ENCODE measurements at places on chromosomes 12 and 14. TPM values are rescaled to one million over a fixed set of nuclear protein-coding genes. Genes with fewer than 3 reads are reported as not detected.
A peak's percentile ranks its signal among the peaks of the same experiment; 100 is the strongest.

The GPR132 gene
- total RNA-seq, result 44.2 TPM

DNA sequence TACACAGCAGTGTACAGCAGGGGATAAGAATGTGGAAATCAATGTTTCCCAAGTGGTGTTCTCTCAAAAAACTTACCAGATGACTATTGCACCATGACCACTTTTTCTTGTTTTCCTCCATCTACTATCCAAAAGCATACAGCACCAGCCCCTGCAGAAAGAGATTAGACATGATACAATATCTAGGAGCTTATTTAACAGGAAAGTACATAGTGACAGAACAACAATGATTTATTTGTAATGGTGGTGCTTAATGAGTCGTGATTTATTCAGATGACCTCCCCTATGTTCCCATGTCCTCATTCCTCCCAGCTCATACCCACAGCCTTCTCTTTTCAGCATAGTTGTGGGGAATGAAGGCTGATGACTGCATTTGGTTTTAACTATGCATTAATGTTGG, 413.6 kb downstream of the BTG1 start:
- no peaks in the 10 kb centered on the region for H3K27me3 ChIP-seq
- H3K4me1 ChIP-seq, result no peaks in the 10 kb centered on the region
- no peaks in the 10 kb centered on the region for H3K36me3 ChIP-seq
- no peak for DNase-seq

DNA sequence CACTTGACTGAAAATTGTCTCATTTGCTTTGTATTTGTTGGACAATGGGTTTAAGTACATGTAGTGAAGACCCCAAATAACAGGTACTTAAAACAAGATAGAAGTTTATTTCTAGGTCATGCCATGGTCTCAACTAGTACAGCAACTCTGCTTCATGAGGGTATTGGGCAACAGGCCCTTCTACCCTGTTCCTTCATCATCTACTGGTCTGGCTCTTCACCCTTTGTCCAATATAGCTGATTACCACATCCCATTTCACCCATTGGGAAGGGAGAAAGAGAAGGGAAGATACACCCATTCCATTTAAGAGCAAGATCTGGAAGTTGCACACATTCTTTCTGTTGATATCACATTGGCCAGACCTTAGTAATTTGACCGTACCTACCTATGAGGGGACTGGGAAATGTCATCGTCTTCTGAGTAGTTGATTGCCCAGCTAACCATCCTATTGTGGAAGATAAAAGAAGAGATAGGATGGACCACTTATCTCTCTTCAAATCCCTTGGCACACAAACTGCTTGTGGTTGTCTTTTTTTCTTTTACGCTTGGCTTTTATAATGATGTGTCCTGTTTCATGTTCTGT, 104.6 kb downstream of the DIP2B start:
- H3K4me1 ChIP-seq, result peaks cover 8% of the 10 kb centered on the region
- no peak for DNase-seq
- no peaks in the 10 kb centered on the region for H3K27me3 ChIP-seq
- no peak overlapping the region for H3K27ac ChIP-seq
- H3K4me3 ChIP-seq, result no peak overlapping the region
- H3K36me3 ChIP-seq, result peaks cover 10% of the 10 kb centered on the region

DNA sequence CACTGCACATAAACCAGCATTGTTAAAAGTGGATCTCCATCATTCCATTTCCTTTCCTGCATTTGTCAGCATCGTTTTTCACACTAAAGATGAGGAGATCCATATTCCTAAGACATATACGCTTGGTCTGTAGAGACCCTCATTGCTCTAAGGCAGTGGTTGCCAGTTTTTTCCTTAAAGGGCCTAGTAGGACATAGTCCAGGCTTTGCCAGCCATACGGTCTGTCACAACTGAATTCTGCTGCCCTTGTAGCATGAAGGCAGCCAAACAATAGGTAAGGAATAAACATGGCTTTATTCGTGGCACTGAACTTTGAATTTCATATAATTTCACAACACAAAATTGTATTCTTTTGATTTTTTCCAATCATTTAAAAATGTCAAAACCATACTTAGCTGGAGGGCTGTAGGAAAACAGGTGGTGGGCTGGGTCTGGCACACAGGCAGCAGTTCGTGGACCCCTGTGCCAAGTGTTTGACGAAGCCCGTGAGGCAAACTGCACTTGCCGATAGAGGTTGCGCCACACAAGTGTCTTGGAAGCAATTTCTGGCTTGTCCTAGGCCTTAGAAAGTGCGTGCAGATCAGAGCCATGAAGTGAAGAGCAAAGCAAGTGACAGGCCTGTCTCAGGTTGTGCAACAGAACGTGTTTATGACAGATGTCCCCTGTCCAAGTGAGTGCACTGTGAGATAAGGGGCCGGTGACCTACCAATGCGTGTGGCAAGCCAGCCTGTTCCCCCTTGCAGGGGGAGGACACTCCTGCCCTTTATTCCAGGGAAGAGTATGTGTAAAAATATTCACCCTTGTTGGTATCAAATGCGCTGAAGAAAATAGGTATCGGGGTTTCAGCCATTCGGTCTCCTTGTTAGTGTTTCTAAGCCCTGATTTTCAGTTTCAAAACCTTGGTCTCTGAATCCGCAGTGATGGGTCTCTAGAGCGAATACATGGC, 916 bp upstream of the CHPT1 start:
- no peaks in the 10 kb centered on the region for H3K27me3 ChIP-seq
- H3K27ac ChIP-seq, result peak overlapping the region; percentile 85
- DNase-seq, result peak; percentile 9

DNA sequence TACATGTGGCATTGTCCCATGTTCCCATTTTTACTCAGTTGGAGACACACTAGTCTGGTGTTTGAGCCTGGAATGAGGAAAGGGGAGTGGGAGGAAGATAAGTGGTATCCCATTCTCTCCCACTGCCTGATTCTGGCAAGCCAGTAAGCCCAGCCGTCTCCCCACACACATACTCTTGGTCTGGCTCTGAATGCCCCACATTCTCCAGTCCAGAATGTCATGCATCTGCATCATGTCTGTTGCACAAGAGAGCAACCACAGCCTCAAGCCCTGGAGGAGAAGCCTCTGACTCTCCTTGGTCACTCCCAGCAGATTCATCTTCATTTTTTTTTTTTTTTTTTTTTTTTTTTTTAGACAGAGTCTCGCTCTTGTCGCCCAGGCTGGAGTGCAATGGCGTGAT, 48.0 kb downstream of the DRAM1 start:
- no peak overlapping the region for H3K27ac ChIP-seq
- H3K4me3 ChIP-seq, result no peak overlapping the region
- peaks cover 1% of the 10 kb centered on the region for H3K27me3 ChIP-seq
- H3K4me1 ChIP-seq, result no peaks in the 10 kb centered on the region
- DNase-seq, result no peak
- no peaks in the 10 kb centered on the region for H3K36me3 ChIP-seq

The ALDH1L2 gene
- total RNA-seq, result 0.20 TPM

GRCh38 chr12:94386422-94386821, 73.2 kb downstream of the CEP83 start:
- no peaks in the 10 kb centered on the region for H3K27me3 ChIP-seq
- peaks cover 44% of the 10 kb centered on the region for H3K36me3 ChIP-seq
- DNase-seq, result no peak
- H3K27ac ChIP-seq, result no peak overlapping the region
- no peak overlapping the region for H3K4me3 ChIP-seq

The TMEM229B gene
- 24.3 TPM for total RNA-seq

The ASCL1 gene
- not detected for total RNA-seq

The ZDHHC22 gene
- total RNA-seq, result not detected

The GPR162 gene
- total RNA-seq, result 0.29 TPM

DNA sequence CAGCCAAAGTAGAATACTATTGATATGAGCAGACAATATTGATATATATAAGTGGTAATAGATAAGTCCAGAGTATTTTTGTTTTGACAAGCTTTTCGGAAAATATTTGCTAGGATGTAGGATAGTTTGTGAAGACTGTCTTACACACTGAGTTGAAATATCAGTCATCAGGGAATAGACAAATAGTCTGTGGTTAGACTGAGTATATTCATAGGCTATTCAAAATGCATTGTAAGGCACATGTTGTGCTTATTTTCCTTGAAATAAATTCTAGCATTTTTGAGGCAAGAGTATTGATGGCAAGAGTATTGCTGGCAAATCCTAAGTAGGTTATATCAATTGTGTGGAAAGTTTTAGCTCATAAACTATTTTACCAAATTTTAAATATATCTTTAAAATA, 201.1 kb downstream of the LRIG3 start:
- no peaks in the 10 kb centered on the region for H3K4me1 ChIP-seq
- DNase-seq, result no peak
- H3K27ac ChIP-seq, result no peak overlapping the region
- H3K4me3 ChIP-seq, result no peak overlapping the region
- H3K36me3 ChIP-seq, result no peaks in the 10 kb centered on the region

The C1R gene
- total RNA-seq, result 2.2 TPM

The PTGES3 gene
- 218 TPM for total RNA-seq

DNA sequence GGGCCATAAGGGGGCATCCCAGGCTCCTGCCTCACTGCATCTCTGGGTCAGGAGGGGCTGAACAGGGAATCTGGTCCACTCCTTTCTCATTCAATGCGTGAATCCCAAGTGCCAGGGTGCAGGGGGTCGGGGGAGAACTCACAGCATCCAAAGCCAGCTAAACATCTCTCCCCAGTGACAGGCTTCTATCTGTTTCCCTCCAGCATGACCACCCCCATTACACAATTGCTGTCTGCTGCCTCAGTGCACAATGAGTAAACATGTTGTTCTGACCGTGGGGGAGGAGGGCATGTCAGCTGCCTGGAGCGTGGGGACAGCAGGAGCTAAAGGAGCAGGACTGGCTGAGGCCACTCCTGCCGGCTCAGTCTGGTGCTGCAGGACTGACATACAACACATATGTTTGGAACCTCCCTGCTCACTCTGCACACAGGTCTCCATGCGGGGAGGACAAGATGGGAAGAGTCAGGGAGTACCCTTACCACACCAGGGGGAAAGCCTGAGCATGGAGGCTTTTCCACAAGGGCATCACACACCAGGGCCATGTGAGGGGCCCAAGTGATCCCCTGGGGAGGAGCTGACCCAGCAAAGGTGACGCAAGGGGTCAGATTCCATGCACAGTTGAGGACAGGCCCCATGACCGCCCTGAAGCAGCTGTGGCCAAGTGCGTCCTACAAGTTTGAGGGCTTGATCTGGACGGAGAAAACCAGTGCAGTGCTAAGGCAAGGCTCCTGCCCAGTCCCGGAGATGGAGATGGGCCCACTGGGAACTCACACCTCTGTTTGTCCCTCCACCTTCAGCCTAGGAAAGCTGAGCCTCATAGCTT, 1.4 kb downstream of the TNS2 start:
- H3K27ac ChIP-seq, result no peak overlapping the region
- no peaks in the 10 kb centered on the region for H3K27me3 ChIP-seq
- DNase-seq, result no peak

GRCh38 chr12:1593174-1594005, 991 bp downstream of the FBXL14 start:
- H3K27me3 ChIP-seq, result no peaks in the 10 kb centered on the region
- peak overlapping the region; percentile 96 for H3K4me3 ChIP-seq
- DNase-seq, result peak; percentile 54
- peaks cover 52% of the 10 kb centered on the region for H3K4me1 ChIP-seq
- peak overlapping the region; percentile 90 for H3K27ac ChIP-seq

GRCh38 chr12:109827566-109828550, 5.3 kb downstream of the TRPV4 start:
- H3K4me3 ChIP-seq, result no peak overlapping the region
- no peaks in the 10 kb centered on the region for H3K36me3 ChIP-seq
- no peaks in the 10 kb centered on the region for H3K4me1 ChIP-seq

The SYNE3 gene
- 95.8 TPM for total RNA-seq

The AQP5 gene
- not detected for total RNA-seq

- no peak for DNase-seq
- H3K36me3 ChIP-seq, result no peaks in the 10 kb centered on the region
- H3K4me3 ChIP-seq, result no peak overlapping the region
- no peaks in the 10 kb centered on the region for H3K4me1 ChIP-seq
- H3K27me3 ChIP-seq, result peaks cover 14% of the 10 kb centered on the region
- no peak overlapping the region for H3K27ac ChIP-seq
These were observed 8.0 kb downstream of the SYNDIG1L start for GRCh38 chr14:74418031-74418430.

The NANOG gene
- not detected for total RNA-seq

DNA sequence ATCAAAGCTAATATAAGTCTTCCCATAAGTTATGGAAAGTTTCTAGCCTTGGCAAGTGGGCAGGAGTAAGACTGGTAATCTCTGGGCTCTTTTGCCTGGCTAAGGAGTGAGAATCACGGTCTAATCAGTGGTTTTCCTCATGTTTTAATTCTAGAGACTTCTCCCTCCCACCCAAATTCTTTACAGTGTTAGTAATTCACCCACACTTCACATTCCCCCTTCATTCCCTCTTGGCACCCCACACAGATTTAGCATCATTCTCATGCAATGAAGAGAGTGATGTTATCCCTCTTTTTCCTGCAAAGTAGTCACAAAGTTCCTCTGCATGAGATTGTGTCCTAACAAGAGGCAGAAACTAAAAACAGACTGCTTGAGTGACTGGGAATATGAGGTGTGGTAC, 28.6 kb upstream of the CACNA2D4 start:
- no peaks in the 10 kb centered on the region for H3K4me1 ChIP-seq
- no peak overlapping the region for H3K4me3 ChIP-seq
- peaks cover 47% of the 10 kb centered on the region for H3K36me3 ChIP-seq
- H3K27me3 ChIP-seq, result no peaks in the 10 kb centered on the region

The TAS2R42 gene
- total RNA-seq, result not detected

The INHBC gene
- total RNA-seq, result not detected

GRCh38 chr14:49796025-49796424, 28.1 kb downstream of the KLHDC2 start:
- H3K36me3 ChIP-seq, result peaks cover 65% of the 10 kb centered on the region
- H3K27ac ChIP-seq, result no peak overlapping the region
- no peak for DNase-seq
- no peak overlapping the region for H3K4me3 ChIP-seq
- H3K4me1 ChIP-seq, result no peaks in the 10 kb centered on the region

GRCh38 chr12:46904406-46905238, 78.8 kb upstream of the SLC38A4 start:
- no peak overlapping the region for H3K27ac ChIP-seq
- H3K4me1 ChIP-seq, result no peaks in the 10 kb centered on the region
- no peak for DNase-seq
- H3K4me3 ChIP-seq, result no peak overlapping the region
- no peaks in the 10 kb centered on the region for H3K27me3 ChIP-seq

GRCh38 chr12:127172861-127173260, 1094.1 kb upstream of the TMEM132C start:
- H3K27ac ChIP-seq, result no peak overlapping the region
- no peaks in the 10 kb centered on the region for H3K4me1 ChIP-seq
- peaks cover 6% of the 10 kb centered on the region for H3K27me3 ChIP-seq
- no peak overlapping the region for H3K4me3 ChIP-seq
- no peaks in the 10 kb centered on the region for H3K36me3 ChIP-seq
- no peak for DNase-seq

GRCh38 chr14:56754921-56755320, 55.4 kb downstream of the OTX2 start:
- H3K27ac ChIP-seq, result no peak overlapping the region
- no peaks in the 10 kb centered on the region for H3K36me3 ChIP-seq
- DNase-seq, result no peak
- H3K4me1 ChIP-seq, result no peaks in the 10 kb centered on the region

- no peak for DNase-seq
- H3K4me1 ChIP-seq, result no peaks in the 10 kb centered on the region
- no peaks in the 10 kb centered on the region for H3K27me3 ChIP-seq
- no peaks in the 10 kb centered on the region for H3K36me3 ChIP-seq
- no peak overlapping the region for H3K4me3 ChIP-seq
- no peak overlapping the region for H3K27ac ChIP-seq
These were observed 135.7 kb downstream of the RAD51B start for GRCh38 chr14:67955261-67955660.

GRCh38 chr12:95790917-95791849, 619 bp upstream of the NTN4 start:
- peaks cover 77% of the 10 kb centered on the region for H3K27me3 ChIP-seq
- peaks cover 11% of the 10 kb centered on the region for H3K4me1 ChIP-seq
- peak overlapping the region; percentile 66 for H3K4me3 ChIP-seq

- no peak overlapping the region for H3K4me3 ChIP-seq
- H3K4me1 ChIP-seq, result peaks cover 11% of the 10 kb centered on the region
- H3K36me3 ChIP-seq, result no peaks in the 10 kb centered on the region
These were observed 74.4 kb upstream of the MAP1LC3B2 start for GRCh38 chr12:116484807-116485206.
